ENCODE measurements at places on chromosomes 5 and 9.

- peak; percentile 28 for DNase-seq
Measured at GRCh38 chr9:33921967-33922895, 105.3 kb downstream of the UBE2R2 start.

DNA sequence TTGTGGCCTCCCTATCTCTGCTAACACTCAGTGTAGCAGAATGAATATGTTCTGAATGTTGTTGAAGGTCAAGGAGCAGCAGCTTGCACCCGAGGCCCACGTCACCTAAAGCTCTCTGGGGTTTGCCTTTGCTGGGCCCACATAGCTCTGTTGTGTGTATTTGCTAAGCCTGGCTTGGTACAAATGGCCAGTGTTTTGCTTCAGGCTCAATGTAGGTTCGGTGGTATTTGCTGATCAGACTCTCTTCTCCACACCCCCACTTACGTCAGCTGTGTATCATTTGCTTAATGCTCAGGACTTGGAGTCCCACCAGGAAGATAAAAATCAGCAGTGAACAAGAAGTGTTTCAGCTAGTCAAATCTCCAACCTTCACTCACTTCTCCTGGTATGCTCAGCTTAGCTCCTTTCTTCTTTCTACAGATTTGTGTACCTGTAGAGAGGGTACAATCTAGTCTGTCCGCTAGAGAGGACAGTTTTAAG is 4.8 kb upstream of the RFESD start:
- DNase-seq: no peak

DNA sequence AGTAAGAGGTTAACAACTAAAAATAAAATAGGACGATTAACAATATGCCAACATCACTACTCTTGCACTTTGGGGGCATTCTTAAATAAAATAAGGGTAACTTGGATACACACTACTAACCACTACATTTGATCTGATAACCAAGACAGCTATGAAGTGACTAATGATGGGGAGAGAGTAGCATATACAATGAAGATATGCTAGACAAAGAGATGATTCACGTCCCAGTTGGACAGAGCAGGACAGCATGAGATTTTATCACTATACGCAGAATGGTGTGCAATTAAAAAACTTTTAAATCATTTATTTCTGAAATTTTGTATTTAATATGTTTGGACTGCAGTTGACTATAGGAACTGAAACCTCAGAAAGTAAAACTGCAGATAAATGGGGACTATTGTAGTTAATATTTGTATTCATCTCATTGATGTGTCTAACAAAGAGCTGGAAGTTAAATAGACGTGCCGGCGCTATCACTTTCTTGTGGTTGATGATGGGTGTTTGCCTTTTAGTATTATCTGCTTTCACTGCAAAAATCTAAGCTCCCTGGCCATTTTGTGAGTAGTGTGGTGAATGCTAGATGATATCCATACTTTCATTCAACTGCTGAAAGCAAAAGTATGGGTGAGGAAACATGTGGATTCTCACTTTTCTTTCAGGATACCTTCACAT is 18.7 kb downstream of the GIN1 start:
- no peak for DNase-seq

- DNase-seq: peak; percentile 84
Measured at GRCh38 chr5:138686668-138687067, 66.6 kb upstream of the CTNNA1 start.

All from endothelial cell of umbilical vein (primary cell).